RWPE2 (cell line): ENCODE measurements at places on chromosomes 1 and 21.

GRCh38 chr21:42107881-42108553, 36.9 kb downstream of the UMODL1 start:
- H3K4me3 ChIP-seq, result no peak overlapping the region
- H3K27ac ChIP-seq, result no peak overlapping the region
- DNase-seq, result no peak
- H3K4me1 ChIP-seq, result no peaks in the 10 kb centered on the region
- H3K36me3 ChIP-seq, result no peaks in the 10 kb centered on the region
- no peaks in the 10 kb centered on the region for H3K27me3 ChIP-seq

- no peak overlapping the region for H3K4me3 ChIP-seq
- no peaks in the 10 kb centered on the region for H3K4me1 ChIP-seq
- no peak overlapping the region for H3K27ac ChIP-seq
- no peaks in the 10 kb centered on the region for H3K27me3 ChIP-seq
These were observed 381.1 kb upstream of the PKN2 start for GRCh38 chr1:88302843-88303486.

DNA sequence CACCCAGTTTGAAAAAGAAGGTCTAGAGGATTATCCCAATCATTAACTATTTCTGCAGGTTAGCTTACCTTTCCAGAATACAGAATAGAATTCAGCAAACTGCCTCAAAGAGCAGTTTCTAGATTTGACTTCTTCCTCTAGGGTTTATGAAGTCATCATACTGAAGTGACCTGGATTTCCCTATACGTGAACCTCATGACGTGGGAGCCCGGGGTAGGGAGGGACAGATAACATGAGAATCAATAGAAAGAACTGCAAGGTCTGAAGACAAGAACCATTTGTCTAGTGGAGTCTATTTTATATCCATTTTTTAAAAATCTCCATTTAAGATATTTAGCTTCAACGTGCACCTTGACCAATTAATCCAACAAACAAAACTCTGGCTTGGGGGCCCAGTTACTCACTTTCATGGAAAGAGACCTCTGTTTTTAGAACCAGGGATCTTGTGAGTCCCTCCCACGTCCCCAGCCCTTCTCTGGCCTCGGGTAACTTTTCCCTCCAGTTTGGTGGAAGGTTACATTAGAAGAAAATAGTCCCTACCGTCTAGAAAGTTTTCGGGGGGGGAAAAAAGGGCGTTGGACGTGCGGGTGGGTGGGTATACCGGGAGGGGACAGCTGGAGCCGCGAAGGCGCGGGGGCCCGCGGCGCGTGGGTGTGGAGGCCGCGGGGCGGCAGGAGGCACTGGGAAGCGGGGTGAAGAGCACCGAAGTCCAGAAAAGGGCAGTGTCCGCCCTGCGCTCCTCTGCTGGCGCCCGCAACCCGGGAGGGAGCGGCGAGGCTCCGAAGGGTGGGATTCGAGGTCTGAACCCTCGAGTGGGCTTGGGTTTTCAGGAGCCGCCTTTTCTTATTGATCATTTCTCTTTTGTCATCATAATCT, 13.8 kb upstream of the POGZ start:
- no peak overlapping the region for H3K27ac ChIP-seq
- H3K4me1 ChIP-seq, result no peaks in the 10 kb centered on the region
- no peaks in the 10 kb centered on the region for H3K27me3 ChIP-seq
- H3K4me3 ChIP-seq, result peak overlapping the region; percentile 10
- no peak for DNase-seq

- no peak overlapping the region for H3K4me3 ChIP-seq
- H3K27me3 ChIP-seq, result no peaks in the 10 kb centered on the region
- DNase-seq, result no peak
- no peak overlapping the region for H3K27ac ChIP-seq
- no peaks in the 10 kb centered on the region for H3K36me3 ChIP-seq
These were observed 241.2 kb upstream of the MAP1LC3C start for GRCh38 chr1:242240077-242240476.

GRCh38 chr1:1943834-1944570, 24.9 kb upstream of the TMEM52 start:
- H3K27me3 ChIP-seq, result no peaks in the 10 kb centered on the region
- no peak for DNase-seq
- no peak overlapping the region for H3K27ac ChIP-seq
- H3K36me3 ChIP-seq, result no peaks in the 10 kb centered on the region
- H3K4me3 ChIP-seq, result no peak overlapping the region
- no peaks in the 10 kb centered on the region for H3K4me1 ChIP-seq

- H3K27ac ChIP-seq, result no peak overlapping the region
- no peak for DNase-seq
- no peaks in the 10 kb centered on the region for H3K27me3 ChIP-seq
- H3K4me1 ChIP-seq, result peaks cover 9% of the 10 kb centered on the region
These were observed 38.1 kb upstream of the SCYL3 start for GRCh38 chr1:169931795-169932231.

- H3K27ac ChIP-seq, result no peak overlapping the region
- no peaks in the 10 kb centered on the region for H3K36me3 ChIP-seq
- no peaks in the 10 kb centered on the region for H3K27me3 ChIP-seq
These were observed 187.3 kb downstream of the RYR2 start for GRCh38 chr1:237229333-237229732.

- H3K4me3 ChIP-seq, result peak overlapping the region; percentile 56
- no peaks in the 10 kb centered on the region for H3K27me3 ChIP-seq
- H3K27ac ChIP-seq, result peak overlapping the region; percentile 5
- DNase-seq, result no peak
- peaks cover 10% of the 10 kb centered on the region for H3K4me1 ChIP-seq
These were observed 626 bp downstream of the CXADR start for GRCh38 chr21:17513214-17514123.

DNA sequence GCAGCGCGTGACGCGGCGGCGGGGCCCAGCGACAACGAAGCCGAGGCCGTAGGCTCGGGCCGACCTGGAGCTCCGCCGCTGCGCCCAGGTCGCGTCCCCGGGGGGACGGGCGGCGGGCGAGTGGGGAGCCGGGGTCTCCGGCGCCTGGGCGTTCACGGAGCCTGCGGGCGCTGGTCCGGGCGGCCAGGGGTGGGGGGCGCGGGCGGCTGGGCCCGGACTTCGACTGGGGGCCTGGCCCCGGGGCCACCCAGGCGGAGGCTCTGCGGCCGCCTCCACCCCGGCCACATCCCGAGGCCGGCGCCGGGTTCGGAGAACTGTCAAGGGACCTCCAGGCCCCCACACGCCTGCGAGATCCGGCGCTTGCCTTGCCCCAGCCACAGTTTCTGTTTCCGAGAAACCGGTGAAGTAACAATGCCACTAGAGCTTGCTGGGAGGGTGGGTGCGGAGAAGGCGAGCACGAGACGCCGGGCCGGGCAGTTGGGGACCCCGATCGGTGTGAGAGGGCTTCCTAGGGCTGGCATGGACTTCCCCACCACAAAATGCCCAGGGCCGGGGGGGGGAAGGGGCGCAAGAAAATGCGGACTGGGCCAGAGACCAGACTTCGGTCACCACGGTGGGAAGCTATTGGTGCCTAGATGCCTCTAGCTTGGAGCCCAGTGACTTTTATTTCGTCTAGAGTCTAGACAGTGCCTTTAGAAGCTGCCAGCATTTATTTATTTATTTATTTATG, 501 bp downstream of the FBXO6 start:
- H3K27me3 ChIP-seq, result no peaks in the 10 kb centered on the region
- DNase-seq, result no peak
- peaks cover 21% of the 10 kb centered on the region for H3K36me3 ChIP-seq
- H3K27ac ChIP-seq, result peak overlapping the region; percentile 21
- peak overlapping the region; percentile 50 for H3K4me3 ChIP-seq

DNA sequence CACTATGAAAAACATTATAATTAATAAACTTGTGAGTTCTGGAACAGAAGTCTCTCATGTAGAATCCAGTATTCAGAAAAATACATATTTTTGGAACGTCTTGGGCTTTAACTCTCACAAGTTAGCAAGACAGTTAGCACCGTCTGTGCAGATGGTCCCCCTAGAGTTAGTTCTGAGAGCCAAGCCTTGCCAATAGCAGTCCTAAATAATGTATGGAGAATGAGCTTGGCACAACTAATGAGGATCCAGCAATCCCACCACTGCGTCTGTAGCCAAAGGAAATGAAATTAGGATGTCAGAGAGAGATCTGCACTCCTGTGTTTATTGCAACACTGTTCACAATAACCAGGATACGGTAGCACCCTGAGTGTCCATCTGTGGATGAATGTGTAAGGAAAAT, 54.6 kb upstream of the VAMP3 start:
- H3K27me3 ChIP-seq, result no peaks in the 10 kb centered on the region
- no peaks in the 10 kb centered on the region for H3K4me1 ChIP-seq
- H3K4me3 ChIP-seq, result no peak overlapping the region
- no peak for DNase-seq
- H3K27ac ChIP-seq, result no peak overlapping the region

DNA sequence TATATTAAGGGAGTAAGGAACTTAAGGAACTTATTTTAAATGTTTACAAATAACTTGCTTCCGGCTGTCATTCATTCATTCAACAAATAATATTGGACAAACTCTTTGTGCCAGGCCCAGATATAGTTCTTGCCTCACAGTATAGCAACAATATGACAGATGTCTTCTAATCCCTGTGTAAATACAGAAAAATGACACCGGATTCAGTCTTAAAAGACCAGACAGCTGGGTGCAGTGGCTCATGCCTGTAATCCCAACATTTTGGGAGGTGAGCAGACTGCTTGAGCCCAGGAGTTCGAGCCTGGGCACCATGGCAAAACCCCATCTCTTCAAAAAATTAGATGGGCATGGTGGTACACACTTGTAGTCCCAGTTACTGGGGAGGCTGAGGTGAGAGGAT, 23.7 kb downstream of the EIF2B3 start:
- H3K27ac ChIP-seq, result no peak overlapping the region
- H3K4me1 ChIP-seq, result no peaks in the 10 kb centered on the region
- H3K36me3 ChIP-seq, result no peaks in the 10 kb centered on the region
- no peak overlapping the region for H3K4me3 ChIP-seq

- no peaks in the 10 kb centered on the region for H3K36me3 ChIP-seq
- H3K27me3 ChIP-seq, result no peaks in the 10 kb centered on the region
- H3K4me3 ChIP-seq, result no peak overlapping the region
- H3K4me1 ChIP-seq, result peaks cover 28% of the 10 kb centered on the region
These were observed 119.8 kb downstream of the OSBPL9 start for GRCh38 chr1:51736702-51737101.

DNA sequence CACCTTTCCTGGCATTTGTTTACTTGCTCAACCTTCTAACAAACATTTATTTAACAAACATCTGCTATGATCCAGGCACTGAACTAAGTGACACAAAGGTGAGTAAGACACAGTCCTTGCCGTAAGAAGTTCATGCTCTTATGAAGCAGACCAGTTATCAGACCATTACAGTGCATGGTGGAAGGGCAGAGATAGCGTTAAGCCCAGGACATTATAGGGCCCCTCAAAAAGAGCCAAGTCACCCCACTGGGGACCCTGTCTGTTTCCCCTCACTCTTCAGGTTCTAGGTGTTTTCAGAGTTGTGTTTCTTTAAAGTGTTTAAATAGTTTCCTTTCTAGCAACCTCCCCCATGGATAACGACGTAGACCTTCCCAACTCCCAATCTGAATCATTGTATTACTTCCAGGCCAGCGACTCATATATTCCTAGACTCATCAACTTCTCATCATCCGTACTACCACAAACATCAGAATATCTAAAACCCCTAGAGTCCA, 39.3 kb downstream of the TCP10L start:
- no peak for DNase-seq
- H3K27ac ChIP-seq, result no peak overlapping the region
- no peaks in the 10 kb centered on the region for H3K27me3 ChIP-seq
- no peaks in the 10 kb centered on the region for H3K36me3 ChIP-seq

DNA sequence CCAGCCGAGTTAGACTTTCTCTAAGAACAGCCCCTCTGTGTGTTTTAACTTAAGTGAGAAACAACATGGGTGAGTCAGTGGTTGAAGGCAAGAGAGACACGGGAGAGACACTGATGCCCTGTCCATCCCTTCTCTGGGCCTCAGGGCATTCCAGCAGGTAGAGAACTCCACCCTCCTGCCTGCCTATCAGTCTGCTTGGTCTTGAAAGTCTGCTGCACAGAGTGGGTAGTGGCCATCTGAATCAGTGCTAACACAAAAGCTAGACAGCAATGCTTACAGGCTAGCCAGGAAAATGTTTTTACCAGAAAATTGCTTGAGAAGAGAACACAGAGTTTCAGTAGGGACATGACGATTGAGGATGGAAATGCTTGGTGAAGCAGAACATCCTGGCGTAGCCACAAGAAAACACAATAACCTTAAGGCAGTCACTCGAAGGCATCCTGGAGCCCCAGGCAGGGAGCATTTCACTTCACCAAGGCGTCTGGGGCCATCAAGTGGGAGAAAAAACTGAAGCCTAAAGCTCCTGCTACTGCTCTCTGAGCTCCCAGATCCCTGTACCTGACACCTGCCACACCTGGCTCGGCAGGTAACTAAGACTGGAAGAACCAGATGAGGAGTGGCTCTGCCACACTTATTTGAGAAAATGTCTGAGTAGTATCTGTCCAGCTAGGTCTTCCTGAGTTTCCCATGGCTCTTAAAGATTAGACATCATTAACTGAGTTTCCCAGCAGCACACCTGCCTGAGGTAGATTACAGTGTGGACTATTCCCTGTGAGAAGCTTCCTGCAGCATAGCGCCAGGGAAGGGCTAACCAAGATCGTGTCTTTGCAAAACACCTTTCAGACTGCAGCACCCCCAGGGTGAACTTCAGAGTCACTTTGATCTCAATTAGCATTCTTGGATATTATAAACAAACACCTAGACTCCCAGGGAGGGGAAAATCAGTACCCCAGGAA, 18.1 kb upstream of the LBR start:
- no peak overlapping the region for H3K4me3 ChIP-seq
- DNase-seq, result no peak
- H3K36me3 ChIP-seq, result no peaks in the 10 kb centered on the region
- no peaks in the 10 kb centered on the region for H3K27me3 ChIP-seq
- peaks cover 17% of the 10 kb centered on the region for H3K4me1 ChIP-seq

GRCh38 chr1:1402072-1402900, 3.2 kb upstream of the CCNL2 start:
- H3K4me1 ChIP-seq, result peaks cover 10% of the 10 kb centered on the region
- peak overlapping the region; percentile 6 for H3K27ac ChIP-seq
- no peaks in the 10 kb centered on the region for H3K27me3 ChIP-seq
- peaks cover 55% of the 10 kb centered on the region for H3K36me3 ChIP-seq

DNA sequence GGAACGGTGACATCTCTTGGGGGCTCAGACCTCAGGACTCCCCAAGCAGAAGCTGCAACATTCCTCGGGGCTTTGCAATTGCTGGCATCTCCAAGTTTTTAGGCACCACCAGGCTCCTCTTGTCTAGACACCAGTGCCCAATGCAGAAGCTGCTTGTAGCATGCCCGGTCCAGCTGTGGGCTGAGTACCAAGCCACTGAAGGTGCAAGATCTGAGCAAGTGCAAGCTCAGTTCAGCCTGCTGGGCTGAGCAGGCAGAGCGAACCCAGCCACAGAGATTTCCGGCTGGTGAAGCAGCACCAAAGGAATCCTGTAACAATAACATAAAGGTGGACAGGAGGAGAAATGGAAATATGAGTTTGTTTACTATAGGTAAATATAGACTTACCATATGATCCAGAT, 995.4 kb upstream of the B3GALT2 start:
- no peaks in the 10 kb centered on the region for H3K36me3 ChIP-seq
- no peak overlapping the region for H3K27ac ChIP-seq
- no peak for DNase-seq
